Globus pallidus (tissue), 1 donor: ENCODE measurements at places on chromosomes 1 and 21.

DNA sequence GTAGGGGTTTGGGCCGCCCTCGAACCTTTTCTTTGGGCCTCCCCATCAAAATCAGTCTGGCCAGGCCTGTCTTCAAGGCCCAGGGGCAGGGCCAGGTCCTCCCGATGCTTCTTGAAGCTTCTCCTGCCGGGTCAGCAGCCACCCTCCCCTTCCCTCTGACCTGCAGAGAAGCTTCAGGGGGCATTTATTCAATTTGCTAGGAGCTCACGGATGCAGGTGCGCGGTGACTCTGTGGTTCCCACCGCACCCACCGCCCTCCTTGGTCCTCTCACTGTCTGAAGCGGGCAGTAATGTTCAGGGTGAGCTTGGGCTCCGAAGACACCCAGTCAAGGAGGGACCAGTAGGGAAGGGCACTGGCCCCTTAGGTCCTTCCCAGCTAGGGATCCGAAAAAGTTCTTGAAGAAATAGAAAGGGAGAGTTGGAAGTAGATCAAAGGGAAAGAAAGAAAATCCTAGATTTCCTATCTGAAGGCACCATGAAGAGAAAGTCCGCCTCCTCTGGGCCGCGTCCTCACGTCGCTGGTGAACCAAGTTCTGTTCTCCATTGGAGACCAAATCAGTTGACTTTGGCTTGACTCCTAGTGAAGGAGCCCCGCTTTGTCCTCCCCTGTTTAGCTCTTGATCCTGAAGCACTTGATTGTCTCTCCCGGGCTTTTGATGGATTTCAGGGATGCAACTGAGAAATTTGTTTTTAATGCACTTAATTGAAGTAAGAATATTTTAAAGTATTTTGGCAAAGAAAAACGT, 8.7 kb upstream of the RNU1-2 start:
- DNase-seq: no peak

- no peak for DNase-seq
These were observed 119.0 kb downstream of the HIVEP3 start for GRCh38 chr1:41799723-41800122.

DNA sequence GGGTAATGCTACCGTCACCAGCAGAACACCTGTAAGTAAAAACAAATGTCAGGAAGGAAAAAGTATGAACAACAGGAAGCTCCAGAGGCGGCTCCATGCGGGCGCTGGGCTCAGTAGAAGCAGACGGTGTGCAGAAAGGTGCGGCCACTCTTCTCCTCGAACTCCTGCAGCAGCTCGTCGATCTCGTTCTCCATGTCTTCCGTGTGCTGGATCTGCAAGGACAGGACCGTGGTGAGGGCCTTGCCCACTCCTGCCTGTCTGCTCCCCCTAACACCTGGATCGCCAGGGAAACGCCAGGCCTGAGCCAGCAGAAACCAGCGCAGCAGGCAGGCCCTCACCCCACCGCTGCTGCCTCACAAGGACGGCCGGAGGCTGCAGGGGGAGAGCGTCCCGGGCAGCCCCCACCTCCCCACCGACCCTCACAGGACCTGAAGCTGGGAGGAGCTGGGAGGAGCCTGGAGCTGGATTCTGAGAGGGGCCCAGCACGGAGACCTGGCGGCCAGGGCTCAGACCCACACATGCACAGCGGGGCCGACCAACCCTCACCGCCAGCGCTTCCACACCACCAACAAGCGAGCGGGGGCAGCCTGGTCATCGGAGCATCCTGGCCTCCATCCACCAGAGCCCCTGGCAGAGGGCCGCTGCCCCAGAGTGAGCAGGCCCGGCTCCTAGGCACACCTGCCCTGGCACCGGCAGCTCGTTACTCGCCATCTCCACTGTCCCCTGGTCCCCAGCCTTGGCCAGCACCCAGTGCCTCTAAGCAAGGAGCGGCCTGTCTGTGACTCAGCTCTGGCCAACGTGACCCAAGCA, 1.7 kb upstream of the TMEM240 start:
- DNase-seq: no peak

DNA sequence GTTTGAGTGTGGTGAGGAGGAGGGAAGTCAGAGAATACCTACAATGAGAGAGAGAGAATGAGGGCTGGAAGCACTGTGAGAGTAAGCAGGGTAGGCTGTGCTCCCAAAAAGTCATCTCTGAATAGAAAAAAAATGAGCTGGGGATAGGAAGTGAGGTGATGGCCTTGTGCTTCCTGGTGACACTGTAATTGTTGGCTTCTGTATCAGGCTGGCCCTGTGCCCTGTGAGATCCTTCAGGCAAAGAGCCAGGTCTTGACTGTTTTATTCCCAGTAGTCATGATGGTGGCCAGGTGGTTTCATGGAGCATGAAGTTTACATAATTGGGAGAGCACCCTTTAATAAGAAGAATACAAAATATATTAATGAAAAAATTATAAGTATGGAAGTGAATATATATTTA, 20.4 kb upstream of the SPATA6 start:
- no peak for DNase-seq

- DNase-seq: no peak
These were observed 82.8 kb downstream of the WDR4 start for GRCh38 chr21:42796327-42797062.

- peak; percentile 75 for DNase-seq
These were observed 47.0 kb downstream of the CYP2J2 start for GRCh38 chr1:59879574-59879973.

GRCh38 chr1:116993286-116993685, 8.3 kb upstream of the CD101 start:
- DNase-seq: no peak

DNA sequence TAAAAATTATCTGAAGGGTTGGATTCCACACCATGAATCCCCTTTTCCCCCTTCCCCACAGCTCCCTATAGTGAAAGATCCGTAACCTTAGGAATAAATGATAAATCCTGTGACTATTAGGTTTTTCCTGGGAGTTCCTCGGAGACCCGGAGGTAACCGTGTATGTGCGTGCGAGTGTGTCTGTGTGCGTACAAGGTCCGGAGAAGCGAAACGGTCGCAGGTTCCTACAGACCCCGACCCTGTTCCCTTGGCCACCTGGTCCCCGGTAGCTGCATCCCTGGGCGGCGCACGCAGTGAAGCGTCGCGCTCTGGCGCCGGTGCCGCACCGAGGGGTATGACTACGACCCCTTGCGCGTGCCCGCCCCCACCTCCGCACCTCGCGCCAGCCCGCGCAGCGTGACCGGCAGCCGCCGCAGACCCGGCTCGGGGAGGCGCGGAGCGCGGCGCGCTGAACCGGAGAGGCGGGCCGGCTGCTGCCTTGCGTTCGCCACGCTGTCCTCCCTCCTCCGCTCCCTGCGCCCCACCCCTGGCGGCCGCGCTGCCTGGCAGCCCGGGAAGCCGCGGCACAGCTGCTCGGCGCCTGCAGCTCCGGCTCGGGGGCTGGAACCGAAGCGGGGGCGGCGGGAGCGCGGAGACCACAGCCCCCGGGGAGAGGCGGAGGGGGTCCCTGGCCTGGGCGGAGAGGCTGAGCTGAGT, at the start of gene AK5:
Gene AK5, plus strand, starts transcription at position 529 of the 696 bp plus-strand sequence. CDS start 295 bp downstream, outside the sequence.
- DNase-seq: peak; percentile 64

DNA sequence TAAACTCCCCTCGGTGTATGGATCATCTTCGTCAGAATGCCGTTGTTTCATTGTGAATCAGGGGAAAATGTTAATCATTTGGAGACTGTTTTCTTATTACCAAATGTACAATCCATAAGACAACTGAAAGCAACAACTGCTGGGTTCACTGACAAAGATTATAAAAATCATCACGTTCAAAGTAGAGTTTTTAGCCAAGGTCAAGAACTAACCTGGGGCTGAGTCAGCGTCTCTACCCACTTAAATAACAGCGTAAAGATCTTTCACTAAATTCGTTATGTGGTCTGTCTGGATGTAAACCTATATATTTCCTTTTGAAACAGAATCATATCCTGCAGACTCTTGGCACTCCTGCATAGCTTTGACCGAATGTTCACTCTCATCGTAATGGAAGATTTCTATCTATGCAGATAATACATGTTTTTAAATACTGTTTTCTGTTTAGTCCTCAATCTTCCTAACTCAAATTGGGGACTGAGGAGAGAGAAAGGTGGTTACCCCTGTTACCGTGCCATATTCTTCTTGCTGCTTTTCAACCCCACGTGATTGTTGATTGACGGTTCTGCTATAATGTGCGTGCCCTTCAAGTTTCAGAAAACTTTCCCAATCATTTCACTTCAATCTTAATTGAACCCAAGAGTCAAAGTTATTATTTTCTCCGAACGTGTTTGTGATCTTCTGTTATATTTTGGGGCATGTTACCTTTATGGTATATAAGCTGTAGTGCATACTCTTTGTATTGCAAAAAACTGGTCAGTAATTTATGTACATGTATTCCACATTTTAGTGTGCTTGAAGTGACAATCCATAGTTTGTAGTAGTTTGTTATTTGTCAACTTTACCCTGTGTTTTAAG, 15.6 kb upstream of the NCMAP start:
- DNase-seq: no peak

GRCh38 chr1:218752126-218752525, 407.0 kb downstream of the TGFB2 start:
- DNase-seq: no peak

- no peak for DNase-seq
These were observed 13.3 kb upstream of the TRAF3IP3 start for GRCh38 chr1:209742409-209743144.

GRCh38 chr1:226625326-226625725, 76.8 kb downstream of the STUM start:
- no peak for DNase-seq
